ENCODE measurements at places on chromosomes 4 and X.

GRCh38 chr4:110532901-110533589 is 57.1 kb downstream of the ENPEP start:
- DNase-seq, result no peak

- DNase-seq, result no peak
Observed at GRCh38 chr4:10733481-10734062, 49.0 kb upstream of the CLNK start.

DNA sequence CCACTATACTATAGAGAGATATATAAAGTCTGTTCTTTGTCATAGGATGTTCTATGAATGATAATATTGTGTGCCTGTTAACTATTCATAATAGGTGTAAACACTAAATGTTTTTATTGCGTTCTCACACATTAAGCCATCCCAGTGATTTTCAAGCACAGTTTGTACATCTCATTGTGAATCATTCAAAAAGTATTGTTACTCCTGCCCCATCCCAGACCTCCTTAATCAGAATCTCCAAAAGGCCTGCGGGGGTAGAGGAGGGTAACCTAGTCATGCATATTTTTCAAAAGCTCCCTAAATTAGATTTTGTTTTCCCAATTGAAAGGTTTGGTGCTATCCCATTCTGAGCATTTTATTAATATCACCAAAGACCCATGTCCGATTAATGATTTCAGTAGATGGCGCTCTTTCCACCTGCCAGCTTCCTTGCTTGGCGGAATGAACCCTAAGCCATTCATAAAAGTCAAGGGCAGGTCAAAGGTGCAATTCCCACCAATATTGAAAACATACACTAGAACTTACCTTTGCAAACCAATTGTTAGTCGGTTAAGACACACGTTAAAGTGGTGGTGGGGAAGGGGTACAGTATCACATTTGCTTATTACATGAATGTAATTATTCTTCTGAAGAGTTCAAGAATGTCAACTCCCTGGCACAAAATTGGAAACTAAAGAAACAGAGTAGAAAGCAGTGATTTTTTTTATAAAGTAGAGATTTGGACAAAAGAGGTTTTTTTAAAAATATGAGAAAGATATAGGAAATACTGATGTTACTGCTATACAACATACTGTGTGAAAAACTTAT is 5.8 kb upstream of the TET2 start:
- no peak for DNase-seq

GRCh38 chr4:89751416-89751815 is 85.5 kb downstream of the SNCA start:
- DNase-seq, result no peak

GRCh38 chr4:26525136-26525770 is 35.0 kb upstream of the CCKAR start:
- DNase-seq, result no peak

All from NCI-H2227 treated with DMSO at 0.1 percent for 48 hours (cell line).